GM23248 (cell line): ENCODE measurements at places on chromosomes 5 and 9. TPM values are rescaled to one million over a fixed set of nuclear protein-coding genes. Genes with fewer than 3 reads are reported as not detected.

DNA sequence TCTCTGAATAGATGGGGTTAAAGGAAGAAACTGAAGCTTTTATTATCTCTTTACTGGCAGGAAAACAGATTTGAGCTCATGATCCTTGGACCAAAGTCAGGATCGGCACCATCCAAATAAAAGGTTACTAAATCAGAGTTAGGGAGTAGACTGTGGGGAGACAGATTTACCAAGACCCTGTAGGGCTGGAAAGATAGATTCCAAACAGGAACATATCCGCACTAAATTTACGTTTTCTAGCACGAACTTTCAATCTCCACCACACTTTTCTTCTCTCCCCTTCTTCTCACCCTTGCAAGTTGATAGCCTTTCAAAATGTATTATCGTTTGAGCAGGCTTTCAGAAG is 120.0 kb upstream of the HMHB1 start:
- H3K27me3 ChIP-seq = no peaks in the 10 kb centered on the region
- no peak overlapping the region for H3K4me3 ChIP-seq
- no peaks in the 10 kb centered on the region for H3K36me3 ChIP-seq
- H3K4me1 ChIP-seq = no peaks in the 10 kb centered on the region
- H3K27ac ChIP-seq = no peak overlapping the region

HAND1 gene
- total RNA-seq = not detected in 2 replicates

AFAP1L1 gene
- 0.38 and 0.76 TPM in 2 replicates for total RNA-seq

BHMT2 gene
- total RNA-seq = 4.4 and 15.9 TPM in 2 replicates

DNA sequence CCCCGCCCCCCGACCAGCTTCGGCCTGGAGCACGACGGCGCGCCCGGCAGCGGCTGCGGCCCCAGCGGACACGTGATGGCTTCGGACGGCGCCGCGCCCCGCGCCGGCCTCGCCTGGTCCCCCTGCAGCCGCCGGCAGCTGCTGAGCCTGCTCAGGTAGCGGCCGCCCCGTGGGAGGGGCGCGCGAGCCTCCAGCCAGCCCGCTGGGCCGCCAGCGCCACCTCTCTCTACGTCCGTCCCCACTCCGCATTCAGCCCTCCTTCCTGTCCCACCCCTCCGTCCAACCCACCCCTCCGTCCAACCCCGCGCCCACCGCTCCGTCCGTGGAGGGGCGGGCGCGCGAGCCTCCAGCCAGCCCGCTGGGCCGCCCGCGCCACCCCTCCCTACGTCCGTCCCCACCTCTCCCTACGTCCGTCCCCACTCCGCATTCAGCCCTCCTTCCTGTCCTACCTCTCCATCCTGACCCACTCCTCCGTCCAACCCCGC is 6.5 kb downstream of the ADAMTS13 start:
- no peak overlapping the region for H3K27ac ChIP-seq
- peaks cover 7% of the 10 kb centered on the region; the same call in 1 of the 2 replicates for H3K27me3 ChIP-seq
- H3K4me3 ChIP-seq = peak overlapping the region; percentile 40; the same call in 1 of the 2 replicates
- H3K4me1 ChIP-seq = no peaks in the 10 kb centered on the region

DNA sequence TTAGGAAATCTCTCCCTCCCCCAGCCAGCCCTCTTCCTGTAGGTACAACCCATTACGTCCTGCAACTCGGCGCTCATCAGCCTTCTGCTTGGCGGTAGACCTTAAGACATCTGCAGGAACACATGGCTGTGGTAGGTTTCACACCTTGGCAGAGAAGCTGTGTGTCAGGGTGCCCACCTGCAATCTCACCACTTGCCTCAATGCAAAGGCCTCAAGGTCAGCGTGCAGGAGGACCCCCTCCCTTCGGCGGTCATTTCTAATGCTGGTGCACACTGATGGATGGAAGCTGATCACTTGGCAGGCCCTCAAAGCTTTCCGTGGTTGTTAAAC is 67.3 kb downstream of the CRB2 start:
- no peak overlapping the region for H3K27ac ChIP-seq
- DNase-seq = no peak
- H3K36me3 ChIP-seq = no peaks in the 10 kb centered on the region
- H3K27me3 ChIP-seq = no peaks in the 10 kb centered on the region
- no peak overlapping the region for H3K4me3 ChIP-seq

SPINK13 gene
- not detected in 2 replicates for total RNA-seq

GRCh38 chr5:177367981-177368868 is 10.5 kb downstream of the RGS14 start:
- H3K4me3 ChIP-seq = no peak overlapping the region
- no peak for DNase-seq
- no peaks in the 10 kb centered on the region for H3K36me3 ChIP-seq
- H3K4me1 ChIP-seq = peaks cover 18% of the 10 kb centered on the region
- no peaks in the 10 kb centered on the region for H3K27me3 ChIP-seq

- H3K36me3 ChIP-seq = no peaks in the 10 kb centered on the region
- H3K4me1 ChIP-seq = no peaks in the 10 kb centered on the region
- H3K4me3 ChIP-seq = no peak overlapping the region
- DNase-seq = no peak
Observed at GRCh38 chr9:138003485-138004190, 126.1 kb downstream of the CACNA1B start.

GRCh38 chr5:40154194-40154593 is 525.5 kb upstream of the PTGER4 start:
- no peaks in the 10 kb centered on the region for H3K36me3 ChIP-seq
- H3K27me3 ChIP-seq = no peaks in the 10 kb centered on the region
- H3K27ac ChIP-seq = no peak overlapping the region
- no peak overlapping the region for H3K4me3 ChIP-seq
- no peaks in the 10 kb centered on the region for H3K4me1 ChIP-seq

GRCh38 chr5:142356349-142356715 is 31.5 kb upstream of the SPRY4 start:
- peak overlapping the region; percentile 99 for H3K27ac ChIP-seq
- DNase-seq = peak; percentile 92
- peaks cover 8% of the 10 kb centered on the region for H3K4me1 ChIP-seq
- no peaks in the 10 kb centered on the region for H3K36me3 ChIP-seq

DNA sequence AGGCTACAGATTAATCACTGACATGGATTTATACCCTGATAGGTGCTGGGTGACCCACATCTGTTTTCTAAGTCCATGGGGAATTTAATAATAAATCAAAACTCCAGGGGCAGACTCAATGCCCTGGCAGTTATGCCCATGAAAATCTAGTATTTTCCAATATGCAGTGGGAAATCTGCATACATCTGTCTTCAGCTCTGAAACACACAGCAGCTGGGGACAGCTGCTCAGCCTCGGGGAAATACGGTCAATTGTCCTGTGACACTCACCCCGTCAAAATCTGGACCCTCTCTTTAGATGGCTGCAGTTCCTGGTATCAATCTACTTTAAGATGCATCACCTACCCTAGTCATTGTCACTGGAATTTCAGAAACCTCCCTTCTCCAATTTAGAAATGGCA is 12.7 kb upstream of the C1QTNF3 start:
- no peaks in the 10 kb centered on the region for H3K36me3 ChIP-seq
- H3K27ac ChIP-seq = no peak overlapping the region
- no peak overlapping the region for H3K4me3 ChIP-seq

GFI1B gene
- not detected in 2 replicates for total RNA-seq

SLC6A7 gene
- total RNA-seq = not detected in 2 replicates

DNA sequence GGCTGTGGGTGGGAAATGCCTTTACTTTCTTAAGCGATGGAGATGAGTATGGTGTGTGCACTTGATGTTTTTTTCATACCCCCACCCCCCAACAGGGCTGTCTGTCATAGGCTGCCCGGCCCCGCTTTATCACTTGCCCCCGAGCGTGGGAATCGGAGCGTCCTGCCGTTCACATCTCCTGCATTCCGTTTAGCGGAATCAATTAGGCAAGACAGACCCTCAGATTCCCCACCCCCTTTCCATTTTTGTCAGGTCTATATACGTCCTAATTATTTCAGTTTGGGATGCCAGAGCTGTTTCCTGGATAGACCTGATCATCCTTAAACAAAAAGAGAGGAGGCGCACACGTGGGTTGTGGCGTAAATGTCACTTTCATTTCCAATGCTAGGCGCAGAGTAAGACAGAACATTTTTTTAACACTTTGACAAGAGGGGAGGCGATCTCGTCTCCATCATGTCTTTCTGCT is 217.2 kb downstream of the MEF2C start:
- H3K27ac ChIP-seq = no peak overlapping the region
- H3K27me3 ChIP-seq = peaks cover 96% of the 10 kb centered on the region
- H3K4me3 ChIP-seq = no peak overlapping the region
- H3K36me3 ChIP-seq = no peaks in the 10 kb centered on the region
- 0 out of 2 replicates have a peak, but pooled peaks cover 4% of the 10 kb centered on the region for H3K4me1 ChIP-seq

GRCh38 chr9:73114958-73115357 is 36.7 kb upstream of the ANXA1 start:
- H3K4me1 ChIP-seq = peaks cover 35% of the 10 kb centered on the region
- DNase-seq = no peak
- H3K27ac ChIP-seq = no peak overlapping the region
- no peak overlapping the region for H3K4me3 ChIP-seq
- H3K36me3 ChIP-seq = no peaks in the 10 kb centered on the region
- no peaks in the 10 kb centered on the region for H3K27me3 ChIP-seq

DNA sequence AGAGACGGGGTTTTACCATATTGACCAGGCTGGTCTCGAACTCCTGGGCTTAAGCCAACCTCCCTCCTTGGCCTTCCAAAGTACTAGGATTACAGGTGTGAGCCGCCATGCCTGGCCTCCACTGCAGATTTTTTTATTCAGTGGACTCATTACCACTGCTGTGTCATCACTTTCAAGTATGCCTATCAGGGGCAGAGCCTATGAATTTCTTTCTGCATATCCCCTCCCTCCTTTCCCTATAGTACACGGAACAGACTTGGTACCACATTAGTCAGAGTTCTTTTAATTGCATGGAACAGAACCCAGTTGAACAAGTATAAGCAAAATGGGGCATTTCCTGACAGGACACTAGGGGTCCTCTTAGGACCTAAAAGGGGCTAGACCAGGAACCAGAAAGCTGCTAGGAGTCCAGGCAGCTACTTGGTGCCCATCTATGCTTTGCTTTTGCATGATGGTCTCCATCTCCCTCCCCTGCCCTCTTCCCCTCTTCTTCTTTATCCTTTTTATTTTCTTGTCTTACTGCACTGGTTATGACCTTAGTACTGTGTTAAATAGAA is 5.8 kb downstream of the BSPRY start:
- no peaks in the 10 kb centered on the region for H3K36me3 ChIP-seq
- H3K4me1 ChIP-seq = no peaks in the 10 kb centered on the region
- no peak for DNase-seq

DNA sequence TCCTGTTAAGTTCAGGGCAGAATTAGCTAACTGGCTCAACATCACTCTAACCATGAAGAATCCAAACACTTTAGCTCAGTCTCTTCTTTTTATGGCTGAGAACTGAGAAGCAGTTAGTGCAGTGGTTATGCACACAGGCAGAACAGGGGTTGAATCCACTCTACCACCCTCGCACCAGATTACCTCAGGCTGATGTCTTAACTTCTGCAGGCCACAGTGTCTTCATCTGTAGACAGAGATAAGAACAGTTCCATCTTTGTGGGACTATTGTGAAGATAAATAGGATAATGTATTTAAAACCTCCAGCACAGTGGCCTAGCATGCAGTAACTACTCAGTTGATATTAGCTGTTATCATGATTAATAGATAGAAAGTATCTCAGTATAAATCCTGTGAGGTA is 54.8 kb downstream of the FAM114A2 start:
- H3K27ac ChIP-seq = no peak overlapping the region
- DNase-seq = no peak
- H3K36me3 ChIP-seq = no peaks in the 10 kb centered on the region
- H3K4me1 ChIP-seq = no peaks in the 10 kb centered on the region

EEIG1 gene
- total RNA-seq = 6.1 and 29.6 TPM in 2 replicates

C1QTNF2 gene
- total RNA-seq = 0.22 TPM in 1 of 2 replicates, not detected in the other

- no peak for DNase-seq
- no peak overlapping the region for H3K4me3 ChIP-seq
- peaks cover 8% of the 10 kb centered on the region; the same call in 1 of the 2 replicates for H3K27me3 ChIP-seq
- no peaks in the 10 kb centered on the region for H3K4me1 ChIP-seq
- H3K36me3 ChIP-seq = no peaks in the 10 kb centered on the region
Observed at GRCh38 chr5:109668668-109669422, 20.9 kb upstream of the MAN2A1 start.

DNA sequence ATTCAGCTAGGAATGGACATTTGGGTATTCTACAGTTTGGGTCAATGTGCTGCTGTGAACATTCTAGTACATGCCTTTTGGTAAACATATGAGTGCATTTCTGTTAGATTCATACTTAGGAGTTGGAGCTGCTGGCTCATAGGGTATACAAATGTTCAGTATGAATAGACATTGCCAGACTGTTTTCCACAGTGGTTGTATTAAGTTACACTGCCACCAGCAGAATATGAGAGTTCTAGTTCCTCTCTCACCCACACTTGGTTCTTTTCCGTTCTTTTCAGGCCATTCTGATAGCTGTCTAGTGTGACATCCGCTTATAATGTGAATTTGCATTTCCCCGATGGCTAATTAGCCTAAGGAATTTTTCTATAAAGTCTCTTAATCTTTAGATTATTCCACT is 25.0 kb downstream of the STOM start:
- no peak overlapping the region for H3K27ac ChIP-seq
- H3K36me3 ChIP-seq = peaks cover 8% of the 10 kb centered on the region; the same call in 1 of the 2 replicates
- H3K27me3 ChIP-seq = no peaks in the 10 kb centered on the region
- no peak overlapping the region for H3K4me3 ChIP-seq
- H3K4me1 ChIP-seq = peaks cover 15% of the 10 kb centered on the region
- no peak for DNase-seq

- H3K4me3 ChIP-seq = no peak overlapping the region
- peaks cover 9% of the 10 kb centered on the region; the same call in 1 of the 2 replicates for H3K4me1 ChIP-seq
- H3K36me3 ChIP-seq = peaks cover 15% of the 10 kb centered on the region
- no peak overlapping the region for H3K27ac ChIP-seq
- H3K27me3 ChIP-seq = no peaks in the 10 kb centered on the region
Observed at GRCh38 chr5:55429613-55430253, 105.0 kb downstream of the PLPP1 start.

- H3K4me1 ChIP-seq = no peaks in the 10 kb centered on the region
- H3K36me3 ChIP-seq = no peaks in the 10 kb centered on the region; the same call in 1 of the 2 replicates
- H3K4me3 ChIP-seq = no peak overlapping the region
- H3K27me3 ChIP-seq = no peaks in the 10 kb centered on the region
- H3K27ac ChIP-seq = no peak overlapping the region
Observed at GRCh38 chr9:135949501-135950134, 11.6 kb downstream of the UBAC1 start.

GPR21 gene
- 0.65 TPM in 1 of 2 replicates, not detected in the other for total RNA-seq

- 0 out of 2 replicates have a peak, but pooled peaks cover 4% of the 10 kb centered on the region for H3K27me3 ChIP-seq
- no peak overlapping the region for H3K27ac ChIP-seq
- DNase-seq = peak; percentile 48
- H3K4me3 ChIP-seq = no peak overlapping the region
- H3K4me1 ChIP-seq = peaks cover 31% of the 10 kb centered on the region
Observed at GRCh38 chr5:137605411-137605810, 106.3 kb upstream of the SPOCK1 start.

DNA sequence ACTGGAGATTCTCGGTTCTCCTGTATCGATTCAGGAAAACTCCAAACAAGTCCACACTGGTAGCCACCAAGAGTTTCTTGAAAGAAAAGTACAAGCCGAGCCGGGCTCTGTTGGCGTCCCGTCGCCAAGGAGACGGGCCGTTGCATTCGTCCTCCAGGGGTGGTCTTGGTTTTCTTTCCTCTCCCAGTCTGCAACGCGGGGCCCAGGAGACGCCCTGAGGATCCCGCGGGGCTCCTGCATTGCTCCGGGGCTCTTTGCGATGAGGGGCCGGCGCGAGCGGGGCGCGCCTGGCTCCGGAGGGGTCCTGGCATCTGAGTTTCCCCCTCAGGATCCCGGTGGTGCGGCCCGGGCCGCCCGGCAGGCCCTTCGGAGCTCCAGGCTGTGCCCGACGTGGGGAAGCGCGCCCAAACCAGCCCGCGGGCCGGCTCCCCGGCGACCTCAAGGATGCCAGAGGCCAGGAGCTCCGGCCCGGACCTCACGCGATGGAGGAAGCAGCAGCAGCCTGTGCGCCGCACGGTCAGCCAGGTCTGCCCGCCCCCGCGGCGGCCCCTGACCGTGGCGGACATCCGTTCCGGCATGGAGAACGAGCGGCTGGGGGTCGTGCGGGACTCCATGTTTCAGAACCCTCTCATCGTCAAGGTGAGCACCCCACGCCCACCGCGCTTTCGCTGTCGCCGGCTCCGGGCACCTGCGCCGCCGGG is at the start of gene CFAP77:
Gene CFAP77 (plus strand): TSS at position 384 of the 701 bp plus-strand sequence. CDS start 61 bp downstream, at position 445.
- H3K27ac ChIP-seq = no peak within 1 kb of the TSS
- peak; percentile 79 for DNase-seq
- H3K4me3 ChIP-seq = peak within 1 kb of the TSS; percentile 74
